Activated CD4-positive, alpha-beta T cell treated with anti-CD3 and anti-CD28 coated beads for 1 hour (primary cell): ENCODE measurements at places on chromosomes 5 and 9.
A peak's percentile ranks its signal among the peaks of the same experiment; 100 is the strongest.

GRCh38 chr9:133916159-133916541 lies 76.0 kb downstream of the VAV2 start:
- no peak for DNase-seq

- DNase-seq = peak; percentile 32
These were observed 89.9 kb upstream of the GNAQ start for GRCh38 chr9:78121488-78121887.

DNA sequence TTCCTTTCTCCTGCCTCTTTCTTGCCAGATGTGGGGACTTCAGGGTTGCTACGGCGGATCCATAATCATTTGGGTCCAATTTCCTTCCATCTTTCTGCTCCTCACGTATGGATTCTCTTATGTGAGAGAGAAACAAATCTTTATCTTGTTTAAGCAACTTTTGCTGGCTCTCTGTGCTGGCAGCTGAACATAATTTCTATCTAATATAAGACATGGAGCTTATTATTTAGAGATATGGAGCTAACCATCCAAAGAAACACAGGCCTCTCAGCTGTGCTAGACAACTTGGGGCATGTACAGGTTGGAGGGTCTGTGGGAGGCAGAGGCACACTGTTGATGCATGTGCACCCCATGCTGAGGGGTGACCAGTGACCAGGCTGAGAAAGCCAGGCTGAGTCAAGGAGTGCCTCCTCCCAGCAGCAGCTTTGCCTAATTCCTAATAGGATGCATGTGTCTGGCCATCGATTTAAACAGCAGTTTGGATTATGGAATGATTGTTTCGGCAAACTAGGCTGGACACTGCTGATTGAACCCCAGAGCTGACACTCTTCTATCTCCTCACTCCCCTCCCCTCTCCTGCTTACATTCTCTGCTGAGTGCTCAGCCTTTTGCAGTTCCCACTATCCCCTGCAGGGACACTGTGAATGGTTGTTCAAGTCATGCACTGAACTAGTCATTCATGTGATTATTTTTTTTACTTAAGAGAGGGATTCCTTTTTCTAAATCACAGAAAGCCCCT lies 195.8 kb downstream of the ERCC6L2 start:
- no peak for DNase-seq

DNA sequence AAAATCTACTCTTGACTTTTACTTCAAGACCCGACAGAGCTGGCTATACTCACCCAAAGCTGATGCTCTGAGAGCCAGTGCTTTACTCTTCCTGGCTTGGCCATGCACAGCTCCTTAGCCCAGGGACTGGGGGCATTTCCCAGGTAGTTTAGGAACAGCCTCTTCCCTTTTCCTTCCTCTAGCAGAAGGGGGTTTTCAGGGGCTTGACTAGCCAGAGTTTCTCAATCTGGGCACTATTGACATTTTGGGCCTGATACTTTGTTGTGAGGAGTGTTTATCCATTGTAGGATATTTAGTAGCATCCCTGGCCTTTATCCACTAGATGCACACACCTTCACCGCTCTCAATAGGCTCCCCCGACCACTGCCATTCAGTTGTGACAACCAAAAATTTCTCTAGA lies 50.0 kb upstream of the RFX3 start:
- no peak for DNase-seq

- DNase-seq = no peak
These were observed 473.9 kb upstream of the COX7C start for GRCh38 chr5:86143837-86144236.

- DNase-seq = no peak
These were observed 150.7 kb downstream of the DMRT2 start for GRCh38 chr9:1200847-1201251.

DNA sequence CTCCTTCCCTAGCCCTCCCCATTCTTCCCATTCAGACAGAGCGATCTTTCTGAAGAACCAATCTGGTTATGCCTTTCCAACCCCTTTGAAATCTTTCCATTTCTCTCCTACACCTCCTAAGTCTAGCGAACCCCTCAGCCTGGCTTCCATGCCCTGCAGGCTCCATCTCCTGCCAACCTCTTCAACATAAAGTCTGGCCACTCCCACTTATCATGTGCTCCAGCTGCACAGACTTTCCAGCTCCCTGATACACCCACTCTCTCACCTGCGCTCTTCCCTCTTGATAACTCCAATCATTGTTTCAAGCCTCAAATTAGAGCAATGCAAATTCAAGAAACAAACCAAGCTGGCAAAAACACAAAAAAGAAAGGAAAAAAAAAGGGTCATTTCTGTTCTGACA lies 3.8 kb upstream of the ORM1 start:
- DNase-seq = no peak

DNA sequence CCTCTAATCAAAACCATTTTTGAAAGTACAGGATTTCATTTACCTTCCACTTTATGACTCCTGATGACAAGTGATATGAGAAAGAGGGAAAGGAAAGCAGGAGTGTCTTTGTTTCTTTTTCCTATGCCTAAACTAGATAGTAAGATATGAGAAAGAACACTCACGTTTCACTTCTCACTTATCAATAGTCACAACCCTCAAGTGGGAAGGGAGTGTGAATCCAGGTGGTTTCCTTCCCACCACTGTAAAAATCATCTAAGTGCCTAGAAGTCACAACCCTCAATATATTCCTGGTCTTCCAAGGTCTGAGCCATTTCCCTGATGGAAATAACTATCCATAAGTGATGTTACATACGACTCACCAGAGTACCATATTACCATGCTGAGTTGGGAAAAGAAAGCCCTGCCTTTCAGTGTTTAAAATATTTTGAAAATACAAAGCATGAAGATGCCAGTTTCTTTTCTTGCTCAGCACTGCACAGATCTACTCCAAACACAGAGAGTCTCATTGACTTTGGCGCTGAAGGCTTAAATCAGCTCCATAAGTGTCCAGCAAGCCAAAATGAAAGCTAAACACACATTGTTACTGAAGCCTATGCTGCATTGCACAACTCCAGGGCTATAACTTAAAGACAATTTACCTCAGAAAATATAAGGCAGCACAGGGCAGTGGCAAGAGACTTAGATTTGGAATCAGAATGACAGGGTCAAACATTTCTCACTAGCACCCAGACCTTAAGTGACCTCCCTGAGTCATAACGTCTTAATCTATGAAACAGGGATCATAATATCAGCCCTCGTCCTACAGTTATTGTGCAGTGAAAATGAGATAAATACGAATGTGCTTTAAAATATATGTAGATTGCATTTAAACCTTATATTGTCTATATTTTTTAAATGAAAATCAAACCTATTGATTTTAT lies 301.2 kb downstream of the KIAA0825 start:
- no peak for DNase-seq

- DNase-seq = no peak
These were observed 1635.4 kb upstream of the C9orf72 start for GRCh38 chr9:29208670-29209069.
